ENCODE measurements at places on chromosomes 5 and 9. TPM values are rescaled to one million over a fixed set of nuclear protein-coding genes. Genes with fewer than 3 reads are reported as not detected.
A peak's percentile ranks its signal among the peaks of the same experiment; 100 is the strongest.

The CD14 gene
- total RNA-seq: 0.26 TPM

DNA sequence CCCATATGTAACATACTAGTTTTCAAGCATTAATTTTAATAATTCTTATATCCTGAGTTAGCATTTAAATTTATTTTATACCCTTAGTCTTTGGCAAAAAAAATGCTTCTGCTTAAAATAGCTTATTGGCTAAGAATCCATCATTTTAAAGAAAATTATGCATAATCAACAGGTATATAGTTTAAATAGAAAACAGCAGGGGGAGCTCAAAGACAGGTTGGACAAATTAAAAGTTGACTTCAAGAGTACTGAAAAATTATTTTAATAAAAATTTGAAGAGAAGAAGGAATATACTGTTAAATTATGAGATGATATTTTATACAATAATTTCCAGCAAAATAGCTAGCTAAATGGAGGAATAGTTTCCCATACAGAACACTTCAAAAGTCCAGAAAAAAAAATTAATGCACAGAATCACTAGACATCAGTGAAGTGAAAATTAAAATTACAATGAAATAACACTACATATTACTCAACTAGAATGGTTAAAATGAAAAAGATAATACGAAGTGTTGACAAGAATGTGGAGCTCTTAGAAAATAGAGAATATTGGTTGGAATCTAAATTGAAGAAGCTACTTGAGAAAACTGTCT lies 387.1 kb downstream of the PDE4D start:
- no peak for DNase-seq

The NELFB gene
- 78.6 TPM for total RNA-seq

The PCDHGA2 gene
- 0.79 TPM for total RNA-seq

The ADGRV1 gene
- 0.04 TPM for total RNA-seq

The PTRH1 gene
- total RNA-seq: 40.4 TPM

DNA sequence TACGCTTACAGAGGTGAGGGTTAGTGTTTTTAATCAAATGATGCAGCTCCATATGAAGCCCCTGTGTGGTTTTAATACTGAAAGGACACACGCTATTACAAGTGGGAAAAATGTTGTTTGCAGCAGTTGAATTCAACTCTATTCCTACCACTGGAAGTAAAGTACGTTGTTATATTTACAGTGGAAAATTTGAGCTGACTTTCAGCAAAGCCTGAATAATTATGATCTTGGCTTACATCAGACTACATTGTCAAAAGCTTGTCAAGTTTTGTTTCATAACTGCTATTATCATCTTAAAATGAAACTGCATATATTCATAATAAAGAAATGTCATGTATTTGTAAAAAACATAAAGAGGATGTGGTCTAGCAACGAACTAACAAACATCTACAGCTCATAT lies 818.5 kb downstream of the SEMA5A start:
- no peak for DNase-seq

The PPP3R2 gene
- not detected for total RNA-seq

The TSLP gene
- not detected for total RNA-seq

The CCDC192 gene
- not detected for total RNA-seq

The NKD2 gene
- 0.13 TPM for total RNA-seq

DNA sequence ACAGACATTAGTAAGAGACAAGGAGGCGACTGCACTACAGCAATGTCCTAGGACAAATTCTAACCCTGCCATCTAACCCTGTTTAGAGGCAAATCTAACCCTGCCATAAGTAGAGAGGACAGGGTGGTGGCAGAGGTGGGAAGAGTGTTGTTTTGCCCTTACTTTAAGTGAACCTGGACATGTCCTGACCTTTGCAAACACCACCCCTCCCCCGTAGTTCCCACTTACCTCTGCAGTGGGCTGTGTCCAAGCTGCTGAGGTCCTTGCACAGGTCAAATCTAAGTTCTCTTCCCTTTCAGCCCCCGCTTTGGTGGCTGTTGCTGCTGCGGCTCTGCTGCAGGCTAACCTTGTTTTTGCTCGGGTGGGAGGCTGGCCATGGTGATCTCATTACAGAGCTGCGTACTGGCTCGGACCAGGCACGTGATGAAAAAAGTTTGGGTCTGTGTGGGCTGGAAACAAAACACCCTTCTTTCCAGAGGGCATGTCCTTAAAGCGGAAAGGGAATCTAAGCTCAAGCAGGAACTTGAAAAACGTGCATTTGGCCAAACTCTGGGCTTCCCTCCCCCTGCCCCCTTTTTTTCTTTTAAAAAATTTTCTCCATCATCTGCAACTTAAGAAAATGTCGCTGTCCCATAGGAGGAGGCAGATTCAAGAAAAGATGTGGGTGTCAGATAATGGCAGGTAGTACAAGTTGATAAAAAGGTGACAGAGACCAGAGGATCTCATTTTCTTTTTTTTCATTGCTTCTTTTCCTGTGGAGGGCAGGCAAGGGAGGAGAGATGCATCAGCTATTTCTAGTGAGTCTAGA lies at the start of gene FAXDC2:
TSS of gene FAXDC2 (minus strand) at position 349 of the 808 bp plus-strand sequence. CDS start 12,425 bp downstream, outside the sequence.
- peak; percentile 32 for DNase-seq

- no peak for DNase-seq
These were observed 233.2 kb upstream of the RFX3 start for GRCh38 chr9:3758816-3759576.

- peak; percentile 27 for DNase-seq
These were observed at the start of gene FOXD1 for GRCh38 chr5:73448463-73449136. Gene FOXD1, minus strand, starts transcription at chr5:73448777. Its CDS starts 415 bp downstream, at chr5:73448362.
